Activated naive CD8-positive, alpha-beta T cell treated with anti-CD3 and anti-CD28 coated beads, Interleukin-2, amount 50 U/mL, for 24 hours (primary cell): ENCODE measurements at places on chromosomes 12 and 14.

DNA sequence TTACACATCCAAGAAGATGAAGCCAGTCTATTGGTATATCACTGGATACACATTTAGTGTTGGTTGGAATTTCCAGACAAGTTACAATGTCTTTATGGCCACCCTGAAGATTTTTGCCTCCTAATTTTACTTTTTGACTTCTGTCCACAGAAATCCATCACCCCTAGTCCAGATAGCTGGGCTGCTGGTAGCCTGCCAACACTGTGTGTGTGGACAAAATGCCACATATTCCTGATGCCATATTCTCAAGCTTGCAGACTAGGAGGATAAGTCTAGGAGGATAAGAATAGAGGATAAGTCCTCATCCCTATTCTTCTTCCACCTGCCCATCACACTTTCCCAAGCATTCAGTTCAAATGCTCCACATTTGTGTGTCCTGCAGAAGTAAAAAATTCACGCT, 4.6 kb downstream of the ESR2 start:
- peaks cover 13% of the 10 kb centered on the region for H3K27me3 ChIP-seq
- no peaks in the 10 kb centered on the region for H3K36me3 ChIP-seq
- DNase-seq, result no peak
- no peak overlapping the region for H3K27ac ChIP-seq

- H3K27me3 ChIP-seq, result peaks cover 2% of the 10 kb centered on the region
- H3K36me3 ChIP-seq, result no peaks in the 10 kb centered on the region
- peak; percentile 71 for DNase-seq
- peak overlapping the region; percentile 79 for H3K4me3 ChIP-seq
- peak overlapping the region; percentile 96 for H3K27ac ChIP-seq
These were observed 9.8 kb upstream of the KDM2B start for GRCh38 chr12:121590476-121591143.

GRCh38 chr14:72613975-72614319, 280.0 kb downstream of the DPF3 start:
- no peak overlapping the region for H3K27ac ChIP-seq
- H3K27me3 ChIP-seq, result peaks cover 3% of the 10 kb centered on the region
- no peaks in the 10 kb centered on the region for H3K36me3 ChIP-seq
- H3K4me1 ChIP-seq, result no peaks in the 10 kb centered on the region

DNA sequence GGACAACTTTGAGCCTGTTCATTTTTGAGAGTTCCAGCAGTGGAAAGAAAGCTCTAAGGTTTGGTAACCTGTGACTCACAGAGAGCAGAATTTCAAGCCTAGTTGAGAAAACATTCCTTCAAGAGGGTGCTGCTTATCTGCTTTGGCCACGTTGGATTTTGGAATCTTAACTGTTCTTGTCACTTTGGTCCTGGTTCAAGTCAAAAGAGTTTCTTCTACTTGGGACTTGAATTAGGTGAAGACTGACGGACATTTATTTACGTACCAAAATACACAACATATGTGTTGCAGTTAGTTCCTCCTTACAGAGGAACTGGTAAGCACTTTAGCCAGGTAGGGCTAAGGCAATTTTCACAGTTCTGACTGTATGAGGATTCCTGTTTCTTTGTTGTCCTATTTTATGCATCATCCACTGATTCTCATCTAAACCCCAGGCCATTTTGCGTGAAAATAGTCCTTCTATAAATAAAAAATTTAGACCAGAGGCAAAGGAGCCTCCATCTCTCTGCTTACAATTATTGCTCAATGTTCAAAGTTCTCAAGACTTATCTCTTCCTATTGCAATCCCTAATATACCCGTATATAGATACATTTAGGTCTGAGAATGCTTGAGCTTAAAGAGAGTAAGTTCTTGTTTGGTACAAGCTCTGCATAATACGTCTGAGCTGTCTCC, 580.9 kb downstream of the DIO2 start:
- H3K4me1 ChIP-seq, result no peaks in the 10 kb centered on the region
- no peak overlapping the region for H3K4me3 ChIP-seq
- DNase-seq, result no peak
- no peak overlapping the region for H3K27ac ChIP-seq

DNA sequence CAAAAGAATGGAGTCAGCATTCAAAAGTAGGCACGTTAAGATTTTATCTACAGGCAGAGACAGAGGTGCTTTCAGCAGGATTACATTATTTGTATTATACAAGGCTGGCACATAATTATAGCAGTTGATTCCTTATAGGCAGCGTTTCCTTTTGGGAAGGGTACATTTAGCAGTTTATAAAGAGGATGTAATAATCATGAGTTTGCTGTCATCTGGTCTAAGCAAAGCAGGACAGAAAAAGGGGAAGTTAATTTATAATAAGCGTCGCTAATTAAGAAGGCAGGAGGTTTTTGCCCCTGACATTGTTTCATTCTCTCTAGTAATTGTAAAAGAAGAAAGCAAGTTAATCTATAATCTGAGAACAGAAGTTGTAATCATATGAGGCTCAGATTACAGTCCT, 259.9 kb upstream of the MDGA2 start:
- DNase-seq, result no peak
- H3K36me3 ChIP-seq, result no peaks in the 10 kb centered on the region
- no peak overlapping the region for H3K27ac ChIP-seq
- H3K4me1 ChIP-seq, result no peaks in the 10 kb centered on the region
- no peak overlapping the region for H3K4me3 ChIP-seq

- H3K4me3 ChIP-seq, result no peak overlapping the region
- H3K27me3 ChIP-seq, result no peaks in the 10 kb centered on the region
- H3K4me1 ChIP-seq, result peaks cover 18% of the 10 kb centered on the region
- no peak for DNase-seq
These were observed 399.8 kb downstream of the RAD51B start for GRCh38 chr14:68219407-68219806.

- no peak for DNase-seq
- H3K4me1 ChIP-seq, result peaks cover 14% of the 10 kb centered on the region
- H3K36me3 ChIP-seq, result peaks cover 2% of the 10 kb centered on the region
- H3K4me3 ChIP-seq, result no peak overlapping the region
- no peaks in the 10 kb centered on the region for H3K27me3 ChIP-seq
These were observed 30.3 kb upstream of the BTG1 start for GRCh38 chr12:92175961-92176360.

DNA sequence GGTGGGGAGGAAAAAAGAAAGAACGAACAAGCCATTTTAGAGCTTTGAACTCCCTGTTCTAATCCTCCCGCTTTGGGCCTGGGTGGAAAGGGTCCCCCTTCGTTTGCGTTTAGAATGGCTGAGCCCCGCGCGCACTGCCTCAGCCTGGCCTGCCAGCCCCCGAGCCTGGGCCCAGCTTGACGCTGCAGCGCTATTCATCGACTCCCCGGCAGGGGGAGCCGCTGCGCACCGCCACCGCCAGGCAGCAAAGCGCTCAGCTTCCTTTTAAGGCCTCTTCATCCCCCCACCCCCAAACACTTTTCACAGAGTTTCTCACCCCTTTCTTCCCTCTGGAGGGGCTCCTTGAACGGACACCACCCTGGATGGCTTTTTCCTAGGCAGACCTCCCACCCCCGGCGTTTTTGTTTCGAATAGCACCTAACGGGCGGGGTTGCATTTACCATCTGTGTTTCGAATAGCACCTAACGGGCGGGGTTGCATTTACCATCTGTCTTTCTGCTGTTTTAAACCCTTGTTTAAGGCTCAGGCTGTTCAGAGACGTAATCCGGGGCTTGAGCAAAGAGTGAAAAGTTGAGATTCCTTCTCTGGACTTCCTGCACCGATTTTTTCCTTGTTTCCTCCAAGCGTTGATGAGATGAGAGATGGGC, 56.4 kb upstream of the PIWIL1 start:
- no peak overlapping the region for H3K4me3 ChIP-seq
- peaks cover 12% of the 10 kb centered on the region for H3K27me3 ChIP-seq
- peak; percentile 50 for DNase-seq
- no peaks in the 10 kb centered on the region for H3K36me3 ChIP-seq
- H3K27ac ChIP-seq, result no peak overlapping the region
- no peaks in the 10 kb centered on the region for H3K4me1 ChIP-seq

DNA sequence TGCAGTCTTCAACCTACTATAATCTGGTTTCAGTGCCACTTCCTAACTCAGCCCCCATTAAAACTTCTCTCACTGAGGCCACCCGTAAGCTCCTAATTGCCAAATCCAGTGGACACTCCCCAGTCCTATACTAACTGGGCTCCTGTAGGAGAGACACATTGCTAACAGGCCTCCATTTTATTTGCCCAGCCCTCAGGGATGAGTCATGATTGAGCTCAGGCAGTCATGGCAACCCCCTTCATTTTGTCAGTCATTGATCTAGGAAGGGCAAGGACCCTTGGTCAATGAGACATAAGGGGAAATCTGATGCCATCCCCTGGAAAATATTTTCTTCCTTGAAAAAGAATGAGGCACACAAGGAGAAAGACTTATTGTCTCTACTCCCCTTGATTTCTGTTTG, 70.1 kb upstream of the HIF1A start:
- peak overlapping the region; percentile 40 for H3K27ac ChIP-seq
- no peak for DNase-seq
- peaks cover 65% of the 10 kb centered on the region for H3K4me1 ChIP-seq
- H3K27me3 ChIP-seq, result no peaks in the 10 kb centered on the region
- no peak overlapping the region for H3K4me3 ChIP-seq
- H3K36me3 ChIP-seq, result no peaks in the 10 kb centered on the region

DNA sequence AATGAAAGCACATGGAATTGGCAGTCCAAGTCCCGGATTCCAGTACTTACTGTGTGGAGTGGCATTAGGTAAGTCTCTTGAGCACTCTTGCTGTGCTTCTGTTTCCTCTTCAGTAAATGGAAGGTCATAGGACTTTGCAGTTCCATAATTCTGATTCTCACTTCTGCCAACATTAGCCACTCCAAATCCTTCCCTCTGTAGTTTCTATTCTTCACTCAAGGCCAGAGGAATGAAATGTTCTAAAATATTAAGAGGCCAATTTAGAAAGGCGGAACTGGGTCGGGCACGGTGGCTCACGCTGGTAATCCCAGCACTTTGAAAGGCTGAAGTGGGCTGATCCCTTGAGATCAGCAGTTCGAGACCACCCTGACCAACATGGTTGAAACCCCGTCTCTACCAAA, 19.8 kb upstream of the SLC5A8 start:
- DNase-seq, result no peak
- no peak overlapping the region for H3K27ac ChIP-seq
- H3K4me3 ChIP-seq, result no peak overlapping the region
- H3K4me1 ChIP-seq, result no peaks in the 10 kb centered on the region
- no peaks in the 10 kb centered on the region for H3K36me3 ChIP-seq

- H3K27me3 ChIP-seq, result peaks cover 2% of the 10 kb centered on the region
- peak overlapping the region; percentile 68 for H3K4me3 ChIP-seq
- no peak for DNase-seq
- peaks cover 40% of the 10 kb centered on the region for H3K36me3 ChIP-seq
These were observed 311.8 kb downstream of the RPAP3 start for GRCh38 chr12:47394070-47394469.

DNA sequence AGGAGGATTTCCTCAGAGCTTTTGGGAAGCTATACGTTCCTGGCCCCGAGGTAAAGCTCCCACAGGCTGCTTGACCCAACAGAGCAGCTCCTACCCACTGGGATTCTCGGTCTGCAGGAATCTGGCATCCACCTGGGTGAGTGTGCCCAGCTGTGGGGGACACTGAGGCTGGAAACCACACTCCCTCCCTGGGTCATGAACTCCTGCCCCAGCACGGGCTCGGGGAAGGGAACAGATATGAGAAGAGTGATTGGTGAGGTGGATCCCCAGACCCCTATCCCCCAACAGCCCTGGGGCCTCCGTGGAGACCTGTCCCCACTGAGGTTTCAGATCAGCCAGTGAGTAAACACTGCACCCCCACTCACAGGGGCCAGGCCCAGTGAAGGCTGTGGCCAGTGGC, 3.3 kb downstream of the FAIM2 start:
- H3K4me1 ChIP-seq, result peaks cover 6% of the 10 kb centered on the region
- no peaks in the 10 kb centered on the region for H3K36me3 ChIP-seq
- H3K27ac ChIP-seq, result no peak overlapping the region
- peaks cover 19% of the 10 kb centered on the region for H3K27me3 ChIP-seq
- DNase-seq, result no peak

GRCh38 chr14:70919774-70920173, 12.5 kb downstream of the PCNX1 start:
- DNase-seq, result no peak
- peaks cover 13% of the 10 kb centered on the region for H3K36me3 ChIP-seq
- H3K4me3 ChIP-seq, result peak overlapping the region; percentile 59
- no peaks in the 10 kb centered on the region for H3K27me3 ChIP-seq
- H3K27ac ChIP-seq, result peak overlapping the region; percentile 86

GRCh38 chr14:67385618-67386017, 25.5 kb downstream of the EIF2S1 start:
- peaks cover 3% of the 10 kb centered on the region for H3K4me1 ChIP-seq
- no peak overlapping the region for H3K27ac ChIP-seq
- H3K4me3 ChIP-seq, result no peak overlapping the region
- H3K27me3 ChIP-seq, result no peaks in the 10 kb centered on the region
- no peak for DNase-seq

DNA sequence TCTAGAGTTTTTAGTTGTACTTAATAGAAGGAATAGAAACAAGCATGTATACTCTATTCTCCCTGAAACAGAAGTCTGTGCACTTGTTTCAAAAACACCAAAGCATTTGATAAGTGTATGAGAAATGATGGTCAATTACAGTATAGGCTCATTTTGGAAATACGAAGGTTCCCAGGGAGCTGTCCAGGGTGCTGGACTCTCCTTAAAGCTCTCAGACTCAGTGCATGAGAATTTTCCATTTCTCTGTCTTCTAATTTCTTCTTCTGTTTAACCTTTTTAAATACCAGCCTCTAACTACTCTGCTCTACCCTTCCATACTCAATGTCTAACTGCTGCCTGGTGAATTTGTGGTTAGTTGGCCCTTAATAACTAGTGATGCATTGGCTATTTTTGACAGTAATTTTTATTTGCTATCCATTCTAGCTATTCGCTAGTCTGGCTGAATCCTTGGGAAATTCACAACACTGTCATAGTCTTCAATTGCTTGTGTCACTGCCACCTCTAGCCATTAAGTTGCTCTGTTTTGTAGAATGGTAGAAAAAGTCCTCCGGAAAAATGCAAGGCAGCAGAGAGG, 229.2 kb downstream of the NRXN3 start:
- H3K36me3 ChIP-seq, result peaks cover 2% of the 10 kb centered on the region
- no peaks in the 10 kb centered on the region for H3K4me1 ChIP-seq
- H3K27ac ChIP-seq, result no peak overlapping the region
- H3K27me3 ChIP-seq, result peaks cover 7% of the 10 kb centered on the region
- peak; percentile 5 for DNase-seq
- H3K4me3 ChIP-seq, result no peak overlapping the region

GRCh38 chr12:115384391-115384790, 700.4 kb upstream of the TBX3 start:
- H3K4me1 ChIP-seq, result no peaks in the 10 kb centered on the region
- H3K27me3 ChIP-seq, result peaks cover 11% of the 10 kb centered on the region
- H3K4me3 ChIP-seq, result no peak overlapping the region
- DNase-seq, result no peak
- no peak overlapping the region for H3K27ac ChIP-seq

GRCh38 chr12:129520739-129521138, 383.1 kb downstream of the TMEM132D start:
- H3K27me3 ChIP-seq, result no peaks in the 10 kb centered on the region
- no peak overlapping the region for H3K4me3 ChIP-seq
- DNase-seq, result no peak
- no peaks in the 10 kb centered on the region for H3K36me3 ChIP-seq
- H3K27ac ChIP-seq, result no peak overlapping the region
